ENCODE measurements at places on chromosomes 2 and 18.

DNA sequence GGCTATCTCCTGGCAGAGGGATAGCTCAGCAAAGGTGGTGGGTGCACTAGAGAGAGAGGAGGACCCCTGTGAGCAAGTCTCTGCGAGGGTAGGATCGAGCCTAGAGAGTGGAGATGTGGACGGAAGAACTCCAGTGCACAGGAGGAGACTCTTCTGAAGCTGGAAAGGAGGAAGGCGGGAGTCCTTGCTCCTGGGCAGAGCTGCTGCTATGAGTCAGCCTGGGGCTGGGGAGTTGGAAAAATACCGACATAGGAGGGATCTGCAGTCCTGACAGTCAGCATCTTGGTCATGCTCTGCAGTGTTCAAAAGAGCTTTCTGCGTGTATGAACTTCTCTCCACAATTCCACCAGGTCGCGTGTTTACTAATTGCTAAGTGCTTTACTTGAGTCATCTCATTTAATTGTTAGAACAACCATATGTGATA lies 233.8 kb downstream of the LDLRAD4 start:
- no peak for DNase-seq

- DNase-seq = no peak
These were observed 117.9 kb downstream of the TANC1 start for GRCh38 chr2:159086342-159086741.

DNA sequence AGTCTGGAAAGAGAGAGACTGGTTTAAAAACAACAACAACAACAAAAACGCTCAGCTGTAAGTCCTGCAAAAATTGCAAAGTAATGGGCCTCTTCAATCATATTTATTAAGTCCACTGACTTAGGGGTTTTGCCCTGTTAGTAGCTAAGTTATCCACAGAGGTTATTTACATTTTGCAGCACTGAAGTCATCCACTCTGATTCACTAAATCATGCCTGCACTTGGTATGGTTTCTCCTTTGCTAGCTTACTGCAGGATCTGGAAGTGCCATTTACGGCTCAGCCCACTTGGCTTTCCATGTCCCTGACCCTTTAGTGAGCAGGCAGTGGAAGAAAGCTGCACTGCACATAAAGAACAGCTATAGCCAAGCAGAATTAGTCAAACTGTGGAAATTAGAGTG lies 484.4 kb downstream of the NRXN1 start:
- DNase-seq = no peak

DNA sequence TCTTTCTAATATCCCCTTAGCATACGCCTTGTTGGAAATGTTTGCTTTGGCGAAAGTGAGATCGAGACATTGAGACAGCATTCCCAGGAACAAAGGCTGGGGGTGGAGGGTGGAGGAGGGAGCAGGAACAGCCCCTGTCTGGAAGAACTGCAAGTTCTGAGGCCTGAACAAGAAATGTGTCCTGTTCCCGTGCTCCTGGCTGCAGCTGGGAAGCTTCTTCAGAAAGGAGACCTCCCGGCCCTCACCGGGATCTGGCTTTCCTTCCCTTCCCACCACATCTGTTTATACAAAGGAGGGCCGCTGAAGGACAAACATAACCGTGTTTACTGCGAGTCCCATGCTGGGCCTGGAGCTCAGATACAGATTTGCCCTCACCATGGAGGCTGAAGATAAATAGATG lies 35.9 kb downstream of the AFF3 start:
- no peak for DNase-seq

GRCh38 chr18:48418539-48419276 lies 9.5 kb upstream of the ZBTB7C start:
- no peak for DNase-seq

- peak; percentile 95 for DNase-seq
These were observed 555 bp downstream of the TMEM18 start for GRCh38 chr2:676647-677055.

GRCh38 chr18:7079231-7079630 lies 38.4 kb downstream of the LAMA1 start:
- DNase-seq = no peak

DNA sequence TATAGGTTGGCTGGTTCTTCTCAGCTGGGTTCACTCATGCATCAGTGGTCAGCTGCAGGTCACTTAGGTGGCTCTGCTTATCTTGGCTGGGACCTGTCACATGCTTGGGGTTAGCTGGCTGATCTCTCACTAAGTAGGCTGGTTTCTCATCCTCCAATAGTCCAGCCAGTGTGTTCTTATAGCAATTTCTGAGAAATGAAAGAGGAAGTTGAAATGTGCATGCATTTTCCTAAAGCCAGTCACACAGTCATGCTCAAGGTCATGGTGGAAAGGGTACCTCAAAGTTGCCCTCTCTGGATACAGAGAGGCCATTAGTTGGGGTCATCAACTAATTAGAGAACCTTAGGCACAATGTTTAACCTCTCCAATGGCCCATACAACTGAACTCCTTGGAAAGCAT lies 64.4 kb downstream of the KLHL29 start:
- DNase-seq = no peak

DNA sequence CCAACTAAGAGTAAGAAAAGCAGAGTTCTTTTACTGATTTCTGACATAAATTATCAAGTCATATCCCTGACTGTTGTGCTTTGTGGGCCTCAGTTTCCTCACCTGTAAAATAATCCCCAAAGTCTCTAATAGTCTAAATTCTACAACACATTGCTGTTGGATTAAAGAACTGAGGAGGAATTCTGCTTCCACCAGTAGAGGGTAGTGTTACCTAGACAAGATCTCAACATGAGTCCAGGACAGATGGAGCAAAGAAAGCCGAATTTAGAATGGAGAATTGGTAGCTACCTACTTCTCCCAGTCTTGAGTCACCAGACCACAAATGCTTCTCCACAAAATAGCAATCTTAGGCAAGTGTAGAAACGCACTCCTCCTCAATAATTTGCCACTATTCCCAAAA lies 462.5 kb upstream of the FSHR start:
- no peak for DNase-seq

DNA sequence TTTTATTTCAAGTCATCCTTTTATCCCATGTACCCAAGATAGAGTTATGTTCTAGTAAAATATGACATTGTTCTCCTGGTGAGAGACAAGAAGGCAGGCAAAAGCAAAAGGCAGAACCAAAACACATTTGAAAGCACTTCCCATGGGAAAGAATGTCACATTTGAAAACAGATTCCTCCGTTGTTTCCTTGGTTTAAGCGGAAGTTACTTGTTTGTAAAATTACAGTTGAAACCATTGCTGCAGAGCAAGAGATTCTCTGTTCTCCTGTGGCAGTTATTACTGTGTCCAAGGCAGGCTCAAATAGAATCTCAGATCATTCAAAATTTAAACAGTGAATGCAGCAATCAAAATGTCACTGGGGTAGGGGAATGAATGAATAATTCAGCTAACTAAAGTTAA lies 149.6 kb downstream of the MTCL1 start:
- no peak for DNase-seq

- DNase-seq = no peak
These were observed 50.6 kb upstream of the SPRED2 start for GRCh38 chr2:65482971-65483370.

- no peak for DNase-seq
These were observed 129.9 kb upstream of the HAAO start for GRCh38 chr2:42922293-42922692.

DNA sequence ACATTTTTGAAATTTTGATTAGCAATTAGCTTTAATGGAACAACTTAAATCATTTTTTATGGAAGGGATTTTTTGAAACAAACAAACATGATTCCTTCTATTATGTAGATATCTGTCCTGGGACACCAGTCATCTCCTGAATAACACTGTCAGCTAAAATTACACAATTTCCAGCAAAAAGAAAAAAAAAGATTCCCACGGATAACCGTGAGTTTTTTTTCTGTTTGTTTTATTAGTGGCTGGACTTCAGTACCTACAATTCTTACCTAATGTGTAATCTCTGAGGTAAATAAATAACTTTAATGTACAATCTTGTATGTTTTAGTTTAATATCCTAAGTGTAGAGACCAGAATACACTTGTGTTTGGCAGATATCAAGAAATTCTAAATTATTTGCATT lies 126.6 kb upstream of the KYNU start:
- DNase-seq = no peak

GRCh38 chr18:6406075-6406909 lies 8.4 kb downstream of the L3MBTL4 start:
- no peak for DNase-seq

DNA sequence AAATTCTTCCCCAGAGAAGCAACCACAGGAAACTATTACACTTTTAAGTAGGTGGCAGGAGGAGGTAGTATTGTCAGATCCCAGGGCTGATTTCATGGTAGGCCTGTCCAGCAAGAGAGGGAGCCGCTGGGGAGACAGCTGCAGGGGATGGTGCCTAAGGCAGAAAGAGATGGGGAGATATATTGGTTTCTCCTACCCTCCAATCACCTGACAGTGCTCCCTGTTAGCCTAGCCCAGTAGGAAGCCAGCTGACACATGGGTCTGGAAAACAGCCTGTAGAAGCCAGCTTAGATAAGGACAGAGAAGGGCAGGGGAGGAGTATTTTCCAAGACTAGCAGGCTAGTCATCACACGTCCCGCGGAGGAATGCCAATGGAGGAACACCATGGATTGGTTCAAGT lies 8.2 kb upstream of the SPOPL start:
- no peak for DNase-seq

DNA sequence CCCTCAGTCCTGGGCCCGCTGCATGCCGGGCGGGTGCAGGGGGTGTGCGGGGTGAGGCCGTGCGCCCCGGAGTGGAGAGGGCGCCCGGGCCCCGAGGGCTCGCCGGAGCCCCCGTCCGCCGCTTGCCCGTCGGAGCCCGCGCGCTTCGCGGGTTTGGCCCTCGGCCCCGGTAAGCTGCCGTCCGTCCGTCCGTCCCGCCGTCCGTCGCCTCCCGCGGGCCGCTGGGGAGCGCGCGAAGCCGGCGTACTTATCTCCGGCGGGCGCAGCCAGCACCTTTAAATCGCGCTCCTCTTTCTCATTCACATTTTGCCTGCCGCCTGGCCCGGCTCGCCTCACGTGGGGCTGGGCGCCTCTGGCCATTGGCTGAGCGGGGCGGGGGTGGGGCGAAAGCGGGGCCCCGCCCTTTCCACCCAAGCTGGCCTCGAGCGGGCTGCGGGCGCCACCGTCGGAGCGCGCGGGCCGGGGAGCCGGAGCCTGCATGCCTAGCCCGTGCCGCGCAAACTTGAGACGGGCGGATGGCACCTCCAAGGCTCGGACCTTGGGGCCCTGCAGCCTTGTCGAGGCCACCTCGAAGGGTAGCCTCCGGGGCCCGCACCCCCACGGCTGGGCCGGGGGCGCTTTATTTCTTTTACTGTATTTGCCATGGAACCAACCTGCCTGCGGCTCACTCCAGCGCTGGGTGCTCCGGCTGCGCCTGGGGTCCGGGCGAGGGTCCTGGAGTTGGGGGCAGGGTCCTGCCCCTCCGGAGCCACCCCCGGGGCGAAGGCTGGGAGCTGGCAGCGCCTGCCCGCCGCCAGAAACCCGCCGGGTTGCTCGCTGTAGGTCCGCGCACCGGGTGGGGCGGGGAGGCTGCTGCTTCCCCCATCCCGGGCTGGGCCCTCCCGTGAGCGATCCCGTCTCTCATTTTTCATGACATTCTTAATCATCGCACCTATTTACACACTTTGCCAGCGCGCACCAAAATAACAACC lies at the start of gene GBX2:
Gene GBX2 (minus strand): TSS at position 277 of the 971 bp plus-strand sequence. CDS start 415 bp downstream, outside the sequence.
- DNase-seq = no peak

DNA sequence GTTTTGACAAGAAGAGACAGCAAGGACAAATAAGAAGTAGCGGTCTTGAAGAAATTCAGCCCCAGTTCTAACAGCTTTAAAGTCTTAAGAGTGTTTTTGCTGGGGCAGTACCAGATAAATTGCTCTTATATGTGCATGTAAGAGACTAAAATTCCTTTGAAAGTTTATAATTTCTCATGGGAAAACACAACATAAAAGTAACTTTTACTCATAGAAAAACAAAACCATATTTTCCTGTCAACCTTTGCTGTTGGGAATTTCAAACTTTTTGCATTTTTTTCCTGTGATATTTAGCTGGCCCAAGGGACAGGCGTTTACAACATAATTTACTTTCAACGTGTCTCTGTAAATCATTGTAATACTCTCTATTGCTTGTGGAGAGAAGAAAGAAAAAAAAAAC lies 767.8 kb upstream of the ZEB2 start:
- DNase-seq = no peak

DNA sequence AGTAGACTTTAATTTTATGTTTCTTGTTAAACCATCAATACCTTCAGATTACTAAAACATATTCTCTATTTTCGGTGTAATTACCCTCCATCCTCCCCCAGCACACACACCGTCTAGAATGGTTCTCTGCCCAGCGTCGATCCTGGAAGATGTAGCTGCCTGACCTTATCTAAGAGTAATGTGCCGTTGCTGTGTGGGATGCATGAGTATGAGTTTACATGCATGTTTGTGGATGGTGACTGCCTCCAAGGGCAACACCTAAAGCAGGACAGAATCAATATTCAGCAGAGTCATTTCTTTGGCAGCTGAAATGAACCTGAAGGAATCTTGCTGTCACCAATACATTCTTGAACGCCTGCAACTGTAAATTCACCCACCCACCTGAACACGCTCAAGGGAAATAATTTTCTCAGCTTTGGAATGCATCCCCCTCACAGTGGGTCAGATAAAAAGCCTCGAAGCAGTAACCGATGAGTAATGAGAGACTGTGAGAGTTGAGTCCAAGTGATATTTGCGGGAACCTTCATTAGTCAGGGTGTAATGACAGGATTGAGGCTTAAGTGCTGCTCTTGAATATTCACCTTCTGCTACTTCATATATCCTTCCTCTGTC lies 155.8 kb upstream of the RND3 start:
- no peak for DNase-seq

GRCh38 chr2:224442071-224442967 lies 40.4 kb upstream of the FAM124B start:
- no peak for DNase-seq

GRCh38 chr2:100247256-100248043 lies 74.9 kb downstream of the LONRF2 start:
- DNase-seq = no peak

DNA sequence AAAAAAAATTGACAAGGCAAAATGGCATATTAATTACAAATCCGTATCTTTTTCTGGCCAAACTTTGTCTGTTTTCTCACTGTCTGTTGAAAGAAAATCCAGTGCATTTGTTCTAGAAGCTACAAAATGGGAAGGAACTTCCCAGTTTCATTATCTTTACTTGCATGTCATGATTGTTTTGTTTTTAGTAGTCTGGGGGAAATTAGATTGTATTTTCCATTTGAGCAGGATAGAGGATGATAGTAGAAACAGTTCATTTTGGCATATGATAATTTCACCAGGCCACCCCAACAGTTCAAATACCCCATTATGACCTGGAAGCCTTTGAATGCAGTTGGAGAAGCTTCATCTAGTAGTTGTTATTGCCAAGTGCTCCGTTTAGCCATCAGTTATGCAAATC lies 77.5 kb upstream of the RANBP2 start:
- no peak for DNase-seq
